ENCODE measurements at places on chromosomes 7 and 10.

GRCh38 chr10:118291122-118291521 is 51.0 kb downstream of the FAM204A start:
- DNase-seq: no peak

DNA sequence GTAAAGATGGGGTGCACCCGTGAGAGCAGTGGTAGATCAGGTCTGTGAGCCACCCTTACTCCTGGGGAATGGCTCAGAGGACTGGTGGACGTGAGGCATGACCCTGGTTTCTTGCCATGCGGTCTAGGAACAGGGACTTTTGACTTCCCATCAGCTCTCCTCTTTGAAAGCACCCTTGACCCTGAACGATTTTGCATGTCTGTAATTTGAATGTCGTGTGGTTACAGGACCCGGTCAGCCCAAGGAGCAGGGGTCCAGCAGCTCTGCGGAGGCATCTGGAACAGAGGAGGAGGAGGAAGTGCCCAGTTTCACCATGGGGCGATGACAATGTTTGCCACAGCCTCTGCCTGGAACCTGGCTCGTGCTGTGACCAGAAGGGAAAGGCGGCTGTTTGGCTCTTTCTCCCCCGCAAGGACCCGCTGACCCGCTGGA is 8.6 kb upstream of the ORAI2 start:
- DNase-seq: no peak

DNA sequence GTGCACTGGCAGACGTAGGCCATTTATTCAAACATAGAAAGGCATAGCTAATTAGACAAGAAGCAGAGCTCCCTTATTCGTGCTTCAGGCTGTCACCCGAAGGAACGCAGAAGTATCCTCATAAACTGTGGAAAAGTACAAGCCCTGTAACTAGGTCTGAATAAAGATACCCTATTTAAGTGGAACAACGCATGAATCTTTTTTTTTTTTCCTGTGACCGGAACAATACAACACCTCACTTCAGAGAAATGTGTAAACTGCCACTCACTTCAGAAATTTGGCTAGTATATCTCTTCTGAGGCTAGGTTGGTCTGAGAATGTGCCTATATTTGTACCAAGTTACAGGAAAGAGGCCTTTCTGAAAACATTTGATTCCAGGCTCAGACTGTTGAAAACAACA is 8.0 kb upstream of the CSTF2T start:
- no peak for DNase-seq

DNA sequence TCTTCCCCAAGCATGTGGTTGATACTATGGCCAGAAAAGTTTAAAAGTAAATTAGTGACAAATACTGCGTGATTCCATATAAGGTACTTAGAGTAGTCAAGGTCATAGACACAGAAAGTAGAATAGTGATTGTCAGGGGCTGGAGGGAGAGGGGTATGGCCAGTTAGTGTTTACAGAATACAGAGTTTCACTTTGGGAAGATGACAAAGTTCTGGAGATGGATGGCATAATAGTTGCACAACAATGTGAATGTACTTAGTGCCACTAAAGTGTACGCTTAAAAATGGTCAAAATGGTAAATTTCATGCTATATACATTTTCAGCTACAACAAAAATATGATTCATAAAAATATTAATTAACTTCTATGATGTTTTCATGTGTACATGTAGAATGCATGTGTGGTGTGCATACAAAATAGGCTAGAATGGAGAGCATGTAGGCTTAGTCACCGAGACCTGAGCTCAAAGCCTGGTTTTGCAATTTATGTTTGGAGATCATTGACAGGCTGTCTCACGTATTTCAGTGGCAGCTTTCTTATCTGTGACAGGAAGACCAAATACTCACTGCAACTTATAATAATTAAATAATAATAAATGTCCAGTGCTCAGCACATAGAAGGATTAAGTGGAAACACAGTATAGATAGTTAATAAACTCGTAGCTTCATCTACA is 625.6 kb downstream of the SUGCT start:
- DNase-seq: no peak

- no peak for DNase-seq
These were observed 78.2 kb downstream of the HACD1 start for GRCh38 chr10:17538941-17539340.

DNA sequence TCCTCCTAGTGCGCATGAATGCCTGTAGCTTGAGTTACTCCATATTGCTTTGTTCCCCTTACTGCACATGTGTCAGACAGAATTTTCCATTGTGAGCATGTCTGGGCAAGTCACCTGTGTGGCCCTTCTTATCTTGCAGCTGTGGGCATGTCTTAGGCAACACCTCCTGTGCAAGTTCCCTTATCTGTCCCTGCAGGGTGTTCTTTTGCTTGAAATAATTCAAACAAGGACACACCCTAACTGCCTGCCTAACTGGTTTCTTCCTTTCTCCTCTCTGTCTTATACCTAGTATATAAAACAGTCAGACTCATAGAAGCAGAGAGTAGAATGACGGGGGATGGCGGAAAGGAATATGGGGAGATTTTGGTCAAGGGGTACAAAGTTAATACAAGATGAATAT is 421.1 kb upstream of the SORCS1 start:
- no peak for DNase-seq

- DNase-seq: peak; percentile 21
These were observed 100.1 kb downstream of the XPNPEP1 start for GRCh38 chr10:109823196-109823595.

DNA sequence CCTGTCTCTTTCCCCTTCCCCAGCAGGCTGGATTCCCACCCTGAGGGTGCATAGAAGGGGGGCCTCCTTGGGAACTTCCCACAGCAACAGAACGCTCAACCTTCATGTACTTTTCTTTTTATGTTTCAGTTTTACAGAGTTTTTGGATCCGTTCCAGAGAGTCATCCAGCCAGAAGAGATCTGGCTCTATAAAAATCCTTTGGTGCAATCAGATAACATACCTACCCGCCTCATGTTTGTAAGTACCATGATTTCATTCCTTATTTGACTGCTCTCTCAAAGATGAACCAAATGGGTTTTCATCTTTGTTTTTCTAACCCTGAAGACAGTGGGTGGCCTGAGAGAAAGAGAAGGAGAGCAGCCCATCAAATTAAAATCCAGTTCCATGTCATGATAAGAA is 46.7 kb downstream of the PLPP4 start:
- DNase-seq: no peak

- no peak for DNase-seq
These were observed 706.8 kb upstream of the LRRTM3 start for GRCh38 chr10:66218981-66219587.

- DNase-seq: no peak
These were observed 132.7 kb upstream of the MDFIC start for GRCh38 chr7:114789161-114789560.

DNA sequence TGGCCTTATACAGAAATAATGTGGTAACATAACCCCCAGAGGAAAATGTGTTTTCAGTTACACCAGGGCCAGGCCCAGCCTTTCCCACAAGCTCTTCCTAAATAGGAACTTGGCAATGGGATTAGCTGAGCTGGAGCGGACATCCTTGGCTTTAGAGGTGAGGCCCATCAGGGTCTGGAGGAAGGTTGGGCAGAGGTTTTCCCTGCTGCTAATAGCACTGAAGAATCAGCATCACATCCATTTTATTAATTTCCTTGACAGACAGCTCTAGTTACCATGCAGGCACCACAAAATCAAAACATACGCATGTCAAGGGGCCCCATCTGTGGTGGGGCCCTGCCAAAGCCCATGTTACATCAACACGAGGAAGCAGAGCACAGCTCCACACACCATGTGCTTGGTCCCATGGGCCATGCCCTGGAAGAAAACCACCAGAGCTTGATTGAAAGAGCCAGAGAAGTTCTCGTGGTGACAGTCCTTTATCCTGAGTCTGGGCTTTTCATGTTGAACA is 566.6 kb downstream of the KCNMA1 start:
- DNase-seq: no peak

GRCh38 chr10:97590082-97590747 is 694 bp downstream of the C10orf62 start:
- no peak for DNase-seq

DNA sequence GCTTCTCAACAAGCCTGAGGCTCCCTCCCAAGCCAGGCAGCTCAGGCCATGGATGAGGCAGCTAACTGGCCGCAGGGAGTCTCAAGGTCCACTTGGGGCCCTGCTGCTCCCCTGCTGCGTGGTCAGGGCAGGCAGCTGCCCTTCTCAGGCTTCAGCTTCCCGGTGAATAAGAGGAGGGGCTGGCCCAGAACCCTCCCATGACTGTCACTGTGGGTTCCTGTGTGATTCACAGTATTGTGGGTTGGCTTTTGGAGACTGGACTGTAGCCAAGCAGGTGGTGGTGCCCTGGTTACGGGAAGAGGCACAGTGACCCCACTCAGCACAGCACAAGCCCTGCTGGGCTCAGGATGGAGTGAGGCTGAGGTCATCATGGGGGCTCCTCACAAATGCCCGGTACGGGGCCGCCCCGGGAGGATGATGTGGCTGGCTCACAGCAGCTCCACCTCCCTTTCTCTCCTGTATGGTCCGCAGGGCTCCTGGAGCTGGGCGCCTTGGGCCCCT is 189.8 kb downstream of the HECW1 start:
- DNase-seq: peak; percentile 77

DNA sequence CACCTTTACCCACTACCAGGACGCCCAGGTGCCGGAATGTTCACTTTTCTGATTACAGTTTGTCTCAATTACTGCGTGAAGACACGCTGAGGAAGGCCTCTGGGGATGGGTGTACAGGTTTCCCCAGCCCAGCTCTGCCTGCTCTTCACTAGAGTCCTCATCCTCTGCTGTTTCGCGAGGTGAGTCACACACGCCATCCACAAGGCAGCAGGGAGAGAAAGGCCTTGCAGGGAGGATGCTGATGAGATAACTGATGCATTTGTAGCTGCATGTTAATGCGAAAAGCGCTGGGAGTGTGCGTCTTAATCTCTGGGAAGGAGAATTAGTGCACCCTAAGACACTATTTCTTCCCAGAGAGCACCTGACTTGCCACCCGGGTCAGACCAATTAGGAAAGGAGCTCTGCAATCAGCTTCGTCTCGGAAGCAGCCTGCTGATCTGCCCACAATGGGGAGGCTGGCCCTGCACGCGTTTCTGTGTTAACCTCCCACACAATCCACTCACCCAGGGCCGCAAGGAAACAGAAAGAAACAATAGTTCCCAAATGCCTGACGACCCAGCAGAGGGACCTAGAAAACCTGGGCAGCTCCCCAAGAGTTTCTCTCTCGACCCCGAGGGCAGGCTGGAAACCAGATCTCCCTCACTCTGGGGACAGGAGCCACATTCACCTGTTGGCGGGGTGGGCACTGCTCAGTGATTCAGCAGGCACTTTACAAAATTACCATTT is 578.7 kb downstream of the GLRX3 start:
- no peak for DNase-seq

DNA sequence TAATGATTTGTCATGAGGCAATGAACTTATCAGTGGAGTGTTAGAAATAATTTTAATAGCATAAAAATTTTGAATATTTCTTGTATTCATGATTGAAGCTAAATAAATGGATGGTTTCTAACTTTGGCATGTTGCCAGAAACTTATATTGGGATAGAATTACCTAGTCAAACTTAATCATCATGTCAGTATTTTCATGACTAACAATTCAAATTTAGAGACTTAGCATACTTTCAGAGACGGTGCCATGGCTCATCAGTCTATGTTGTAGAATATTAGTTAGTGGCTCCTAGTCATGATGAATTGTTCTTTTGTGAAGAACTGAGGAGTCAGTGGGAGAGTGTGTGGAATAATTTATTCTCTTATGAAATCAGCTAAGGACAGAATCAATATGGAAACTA is 599.6 kb upstream of the POT1 start:
- peak; percentile 62 for DNase-seq

DNA sequence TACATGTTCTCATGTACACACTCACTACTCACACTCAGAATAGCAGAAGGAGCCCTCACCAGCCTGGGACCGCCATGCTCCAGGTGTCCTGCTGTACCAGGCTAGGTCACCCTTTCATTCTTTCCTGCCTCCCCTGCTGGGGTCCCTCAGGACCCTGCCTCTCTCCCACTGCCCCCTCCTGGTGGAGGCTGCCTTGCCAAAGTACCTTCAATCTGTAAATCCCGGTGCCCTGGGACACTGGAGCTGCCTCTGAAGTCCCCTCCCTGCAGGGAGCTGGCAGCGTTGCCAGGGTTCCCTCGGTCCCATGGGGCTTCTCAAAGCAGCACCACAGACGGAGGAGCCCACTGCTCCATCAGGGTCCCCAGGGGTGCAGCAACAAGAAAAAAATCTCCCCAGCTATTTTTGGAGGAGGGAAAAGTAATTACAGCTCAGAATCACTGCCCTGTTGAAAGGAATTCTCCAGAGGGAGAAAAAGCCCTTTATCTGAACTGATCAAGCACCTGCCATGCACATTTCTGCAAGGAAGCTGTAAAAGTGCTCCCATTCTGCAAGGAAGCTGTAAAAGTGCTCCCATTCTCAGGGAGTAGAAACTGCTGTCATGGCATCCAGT is 259.9 kb downstream of the PTPRN2 start:
- no peak for DNase-seq

- no peak for DNase-seq
These were observed 247.8 kb upstream of the FOXK1 start for GRCh38 chr7:4434306-4434705.

- DNase-seq: no peak
These were observed 25.9 kb downstream of the ST8SIA6 start for GRCh38 chr10:17428351-17429097.

All from RKO (cell line).